ENCODE measurements at places on chromosomes 6 and 20.

GRCh38 chr6:46690141-46690755 lies 2.6 kb downstream of the TDRD6 start:
- DNase-seq: no peak

GRCh38 chr20:3068075-3068474 lies 3.3 kb upstream of the OXT start:
- DNase-seq: no peak

DNA sequence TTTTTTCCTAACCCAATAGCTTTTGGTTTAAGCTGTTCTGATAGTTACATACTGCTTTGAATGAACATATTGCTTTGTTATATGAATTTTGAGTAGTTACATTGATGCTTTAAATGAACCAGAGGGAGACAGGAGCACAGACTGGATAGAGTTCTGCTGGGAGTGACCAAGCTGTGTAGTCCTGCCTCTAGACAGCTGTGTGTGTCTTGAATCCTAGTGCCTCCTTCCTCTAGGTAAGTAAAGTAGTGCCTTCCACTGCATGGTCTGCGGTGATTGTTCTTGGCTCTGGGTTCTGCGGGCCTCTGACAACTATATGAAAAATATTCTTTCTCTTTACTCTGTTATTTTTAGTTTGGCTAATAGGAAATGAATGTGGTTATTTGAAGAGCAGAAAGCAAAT lies 46.0 kb upstream of the ADGRG6 start:
- no peak for DNase-seq

DNA sequence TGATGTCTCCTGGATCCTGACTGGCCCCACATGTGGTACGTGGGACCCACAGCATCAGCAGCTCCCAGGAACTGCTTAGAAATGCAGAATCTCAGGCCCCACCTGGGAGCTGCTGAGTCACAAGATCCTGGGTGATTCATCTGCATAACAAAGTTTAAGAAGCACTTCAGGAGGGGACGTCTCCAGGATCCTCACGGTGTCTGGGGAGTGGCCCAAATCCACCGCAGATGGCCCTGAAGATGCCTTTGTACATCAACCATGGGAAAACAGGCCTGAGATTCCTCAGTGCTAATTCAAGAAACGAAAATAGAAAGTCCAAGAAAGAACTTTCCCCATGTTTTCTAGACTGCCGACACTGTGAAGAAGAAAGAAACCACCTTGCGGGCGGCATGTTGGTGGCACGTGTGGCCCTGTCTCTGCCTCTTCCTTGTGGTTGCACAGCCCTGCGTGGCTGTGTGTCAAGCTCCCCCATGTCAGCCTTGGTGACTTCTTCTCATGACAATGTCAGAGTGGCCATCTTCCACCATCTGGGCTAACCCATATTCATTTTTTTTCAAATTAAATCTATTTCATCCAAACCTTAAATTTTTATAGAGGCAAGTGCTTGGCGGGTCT lies 26.1 kb downstream of the RRBP1 start:
- no peak for DNase-seq

GRCh38 chr20:3661060-3661813 lies 2.0 kb downstream of the GFRA4 start:
- DNase-seq: no peak

DNA sequence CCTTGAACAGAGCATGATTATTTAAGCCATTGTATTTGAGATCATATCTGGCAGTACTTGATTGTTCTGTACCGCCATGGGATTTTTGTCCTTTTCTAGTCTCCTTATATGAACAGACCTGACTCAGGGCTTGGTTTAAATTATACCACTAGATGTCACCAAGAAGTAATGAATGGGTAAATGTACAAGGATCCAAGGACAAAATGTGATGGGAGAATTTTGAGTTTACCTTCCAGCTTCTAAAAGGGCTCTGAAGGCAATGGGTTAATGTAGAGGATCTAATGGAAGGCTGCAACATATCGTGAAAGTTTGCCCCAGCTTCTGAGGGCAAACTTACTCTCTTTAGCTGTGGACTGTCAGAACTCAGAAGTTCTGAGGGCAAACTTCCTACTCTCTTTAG lies 12.0 kb downstream of the RNF8 start:
- DNase-seq: no peak

DNA sequence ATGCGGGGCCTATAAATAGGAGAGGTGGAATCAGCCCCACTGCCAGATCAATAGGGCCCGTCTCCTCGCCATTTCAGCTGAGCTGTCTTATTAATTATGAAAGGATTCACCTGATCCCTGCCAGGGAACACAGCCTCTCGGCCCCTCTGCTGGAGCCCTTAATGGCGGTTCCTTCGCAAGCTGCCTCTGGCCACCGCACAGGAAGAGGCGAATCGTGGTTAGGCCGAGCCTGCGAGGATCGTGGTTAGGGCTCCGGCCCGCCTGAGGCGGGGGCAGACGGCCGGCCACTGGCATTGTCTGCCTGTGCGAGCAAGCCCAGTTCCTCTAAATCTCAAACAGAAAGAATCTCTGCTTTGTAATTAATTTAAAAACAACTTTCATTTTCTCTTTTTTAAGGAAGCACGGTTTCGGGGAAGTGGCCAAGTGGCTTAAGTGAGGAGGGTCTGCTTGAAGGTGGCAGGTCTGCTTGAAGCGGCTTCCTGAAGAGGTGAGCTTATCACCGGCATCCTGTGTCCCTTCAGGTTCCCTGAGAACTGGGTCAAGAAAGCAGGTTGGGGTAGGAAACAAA lies 9.2 kb downstream of the NRN1 start:
- no peak for DNase-seq

GRCh38 chr6:34383656-34384320 lies 8.7 kb downstream of the NUDT3 start:
- DNase-seq: no peak

- DNase-seq: no peak
These were observed 624.1 kb downstream of the CD109 start for GRCh38 chr6:74320074-74320473.

DNA sequence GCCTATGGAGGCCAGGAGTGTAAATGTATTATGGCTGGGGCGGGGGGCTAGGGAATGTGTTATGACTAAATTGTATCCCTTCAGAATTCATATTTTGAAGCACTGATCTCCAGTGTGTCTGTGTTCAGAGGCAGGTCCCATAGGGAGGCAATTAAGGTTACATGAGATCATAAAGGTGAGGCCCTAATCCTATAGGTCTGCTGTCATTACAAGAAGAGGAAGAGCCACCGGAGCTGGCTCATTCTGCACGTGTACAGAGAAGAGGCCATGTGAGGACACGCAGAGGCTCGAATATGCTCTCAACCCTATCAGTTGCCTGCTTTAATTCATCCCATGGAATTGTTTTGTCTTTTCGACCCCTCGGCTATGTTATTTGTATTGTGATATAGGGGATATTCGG lies 76.9 kb downstream of the VTA1 start:
- no peak for DNase-seq

GRCh38 chr6:108157981-108158525 lies 7.8 kb upstream of the NR2E1 start:
- DNase-seq: no peak

DNA sequence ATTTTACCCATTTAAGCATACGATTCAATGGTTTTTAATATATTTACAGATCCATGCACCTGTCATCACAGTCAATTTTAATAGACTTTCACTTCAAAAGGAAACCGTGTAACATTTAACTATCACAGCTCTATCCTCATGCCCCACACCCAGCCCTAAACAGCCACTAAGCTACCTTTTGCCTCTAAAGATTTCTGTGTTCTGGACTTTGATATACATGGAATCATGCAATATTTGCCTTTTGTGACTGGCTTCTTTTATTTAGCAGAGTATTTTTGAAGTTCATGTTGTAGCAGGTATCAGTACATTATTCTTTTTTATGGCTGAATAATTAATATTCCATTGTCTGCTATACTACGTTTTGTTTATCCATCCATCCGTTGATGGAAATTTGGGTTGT lies 50.3 kb upstream of the STX16 start:
- DNase-seq: no peak

GRCh38 chr20:60976913-60977312 lies 275.1 kb upstream of the CDH4 start:
- no peak for DNase-seq

- no peak for DNase-seq
These were observed 1368.8 kb upstream of the ADGRB3 start for GRCh38 chr6:67265996-67266921.

Data from T-helper 9 cell (primary cell).